ENCODE measurements at places on chromosomes 11 and 22.

DNA sequence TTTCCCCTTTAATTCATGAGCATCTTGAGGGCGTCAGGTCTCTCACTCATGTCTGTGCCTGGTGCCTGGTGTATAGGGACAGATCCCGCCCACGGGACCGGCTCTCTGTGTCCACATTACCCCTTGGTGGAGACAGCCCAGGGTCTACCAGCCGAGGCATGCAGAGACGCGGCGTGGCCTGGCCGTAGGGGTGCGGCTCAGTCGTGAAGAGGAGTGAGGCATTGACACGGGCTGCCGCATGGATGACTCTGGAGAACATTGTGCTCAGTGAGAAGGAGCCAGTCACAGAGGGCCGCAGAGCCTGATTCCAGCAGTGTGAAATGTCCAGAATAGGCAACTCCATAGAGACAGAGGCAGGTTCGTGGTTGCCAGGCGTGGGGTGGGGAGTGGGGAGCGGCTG lies 209.8 kb downstream of the TBC1D22A start:
- no peak for DNase-seq

DNA sequence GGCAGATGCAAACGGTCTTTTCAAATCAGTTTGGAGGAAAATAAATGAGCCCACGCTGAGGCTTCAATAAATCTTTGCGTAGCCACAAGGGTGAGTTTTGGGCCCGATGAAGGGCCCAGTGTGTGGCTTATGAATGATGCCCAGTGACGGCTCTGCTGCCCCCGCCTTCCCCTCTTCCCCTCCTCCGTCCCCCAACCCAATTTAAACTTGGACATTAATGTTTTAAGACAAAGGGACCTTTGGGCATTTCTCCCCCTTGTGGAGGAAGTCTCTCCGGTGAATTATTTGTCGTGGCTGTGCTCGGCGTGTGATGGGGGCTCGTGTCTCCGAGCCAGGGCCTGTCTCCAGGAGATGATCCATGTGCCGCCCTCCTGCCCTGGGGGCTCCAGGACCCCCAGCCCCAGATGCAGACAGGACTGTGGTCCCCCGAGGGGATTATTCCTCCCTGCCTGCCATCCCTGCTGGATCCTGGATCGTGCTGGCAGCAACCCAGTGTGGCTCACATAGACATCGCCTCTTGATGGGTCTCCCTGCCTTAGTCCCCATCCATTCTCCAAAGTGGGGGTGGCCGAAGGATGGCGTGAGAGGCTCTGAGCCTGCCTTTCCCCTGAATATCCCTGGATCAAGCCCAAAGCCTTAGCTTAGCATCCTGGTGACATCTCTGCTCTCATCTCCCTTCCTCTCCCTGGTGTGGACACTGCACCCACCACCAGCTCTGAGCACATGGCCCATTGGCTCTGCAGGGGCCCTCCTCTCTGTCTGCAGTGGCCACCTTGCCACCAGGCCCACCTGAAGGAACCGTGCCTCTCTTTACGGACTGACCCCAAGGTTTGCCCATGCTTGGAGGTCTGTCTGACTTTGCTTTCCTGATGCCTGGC lies 56.4 kb downstream of the SMIM38 start:
- no peak for DNase-seq

DNA sequence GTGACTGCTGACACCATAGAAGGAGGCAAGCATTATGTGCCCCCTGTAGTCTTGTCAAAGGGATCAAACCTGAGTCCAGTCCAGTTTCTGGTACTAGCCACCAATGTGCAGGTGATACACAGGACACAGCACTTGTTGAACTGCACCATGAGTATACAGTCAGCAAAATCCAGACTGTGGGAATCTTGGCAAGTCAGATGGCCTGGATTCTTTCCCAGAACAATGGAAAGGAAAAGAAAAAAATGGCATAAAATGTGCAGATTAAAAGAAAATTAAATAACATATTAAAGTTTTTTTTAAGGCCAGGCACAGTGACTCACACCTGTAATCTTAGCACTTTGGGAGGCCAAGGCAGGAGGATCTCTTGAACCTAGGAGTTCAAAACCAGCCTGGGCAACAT lies 16.8 kb downstream of the CRY2 start:
- no peak for DNase-seq

DNA sequence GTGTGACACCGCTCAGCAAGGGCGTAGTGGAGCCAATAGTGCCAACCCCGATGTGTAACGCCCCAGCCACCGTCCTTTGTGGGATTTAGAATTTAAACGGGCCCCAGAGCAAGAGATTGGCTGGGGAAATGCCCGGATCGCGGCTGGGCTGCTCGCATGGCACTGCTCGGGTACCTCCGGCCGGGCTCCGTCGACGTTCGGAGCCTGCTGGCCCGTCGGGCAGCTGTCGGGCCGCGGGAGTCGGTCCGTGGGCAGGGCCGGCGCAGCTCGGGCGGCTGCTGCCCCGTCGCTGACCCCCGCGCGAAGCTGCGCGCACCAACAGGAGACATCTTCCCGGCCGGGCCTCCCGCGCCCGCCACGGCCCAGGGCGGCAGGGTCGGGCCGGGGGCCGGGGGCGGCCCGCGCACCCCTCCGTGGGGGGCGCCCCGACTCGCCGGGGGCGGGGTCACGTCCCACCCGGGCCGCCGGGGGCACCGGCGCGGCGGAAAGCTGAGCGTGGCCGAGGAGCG lies 1.3 kb upstream of the KDM2A start:
- DNase-seq = no peak

DNA sequence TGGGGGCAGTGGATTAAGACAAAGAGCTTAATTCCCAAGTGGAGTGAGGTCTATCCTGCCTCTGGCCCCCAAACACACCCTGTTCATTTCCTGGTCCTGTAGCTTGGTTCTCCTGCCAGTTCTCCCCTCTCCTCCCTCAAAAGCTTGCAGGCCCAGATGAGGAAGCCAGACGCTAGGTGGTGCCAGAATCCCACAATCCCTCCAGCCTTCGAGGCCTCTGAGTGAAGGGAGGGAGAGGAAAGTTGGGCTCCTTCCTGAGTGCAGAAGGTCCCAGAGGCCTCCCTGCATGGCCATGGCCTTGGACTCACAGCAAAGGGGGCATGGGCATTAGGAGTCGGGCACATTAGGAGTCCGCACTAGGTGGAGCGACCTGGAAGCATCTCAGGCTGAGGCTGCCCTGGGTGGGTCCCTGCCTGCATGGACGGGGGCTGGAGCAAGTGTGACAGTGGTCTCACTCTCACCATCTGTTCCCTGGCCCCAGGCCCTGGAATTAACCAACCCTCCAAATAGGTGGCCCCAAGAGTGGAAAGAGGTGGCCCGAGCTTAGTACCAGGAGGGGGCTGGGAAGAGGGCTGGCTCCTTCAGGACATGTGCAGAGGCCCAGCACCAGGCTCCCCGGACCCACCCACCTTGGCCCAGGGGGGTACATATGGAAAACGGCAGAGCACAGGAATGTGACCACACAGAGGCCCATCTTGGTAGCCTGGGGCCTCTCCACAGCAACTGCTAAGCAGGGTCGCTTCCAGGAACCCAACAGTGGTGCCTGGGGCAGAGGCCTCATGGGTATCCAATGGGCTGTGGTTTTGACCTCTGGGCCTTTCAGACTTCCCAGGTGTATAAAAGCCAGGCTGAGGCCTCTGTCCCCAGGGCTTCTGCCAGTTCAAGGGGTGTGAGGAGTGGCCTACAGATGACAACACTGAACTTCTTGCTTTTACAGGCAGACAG lies 5.2 kb downstream of the FXYD2 start:
- DNase-seq = no peak

GRCh38 chr11:134654161-134654915 lies 242.3 kb upstream of the B3GAT1 start:
- DNase-seq = no peak

DNA sequence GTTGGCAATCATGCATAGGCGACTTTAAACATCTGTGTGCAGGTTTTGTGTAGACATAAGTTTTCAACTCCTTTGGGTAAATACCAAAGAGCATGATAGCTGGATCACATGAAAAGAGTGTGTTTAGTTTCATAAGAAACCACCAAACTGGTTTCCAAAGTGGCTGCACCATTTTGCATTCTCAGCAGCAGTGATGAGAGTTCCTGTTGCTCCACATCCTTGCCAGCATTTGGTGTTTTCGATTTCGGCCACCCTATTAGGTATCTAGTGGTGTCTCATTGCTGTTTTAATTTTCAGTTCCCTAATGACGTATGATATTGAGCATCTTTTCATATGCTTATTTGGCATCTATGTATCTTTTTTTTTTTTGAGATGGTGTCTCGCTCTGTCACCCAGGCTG lies 62.8 kb upstream of the CCND1 start:
- no peak for DNase-seq

DNA sequence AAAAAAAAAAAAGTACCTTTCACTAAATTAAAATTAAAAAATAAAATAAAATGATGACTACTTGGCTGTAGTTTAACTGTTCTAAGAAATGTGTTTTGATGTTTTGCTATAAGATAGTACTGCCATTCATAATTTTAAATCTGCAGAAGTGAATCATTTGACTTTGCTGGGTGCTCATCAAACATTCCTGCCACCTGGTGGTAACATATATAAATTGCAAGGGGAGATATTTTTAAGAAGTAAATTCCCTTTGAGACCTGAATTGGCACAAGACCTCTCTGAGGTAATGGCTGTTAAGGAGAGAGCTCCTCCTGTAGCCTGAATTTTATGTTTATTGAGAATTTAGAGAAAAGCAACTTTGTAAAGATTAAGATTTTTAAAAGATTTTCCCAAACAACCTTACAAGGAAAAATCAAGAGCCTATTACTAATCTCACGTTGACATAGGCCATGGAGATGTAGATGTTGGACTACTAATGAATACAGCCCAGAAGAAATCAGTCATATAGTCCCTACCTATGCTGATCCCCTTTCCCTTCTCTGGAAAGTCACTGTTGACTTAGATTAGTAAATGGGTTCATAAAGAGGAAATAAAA lies 11.9 kb upstream of the NARS2 start:
- DNase-seq = no peak

- peak; percentile 65 for DNase-seq
Measured at GRCh38 chr11:86669424-86669823, 3.0 kb downstream of the ME3 start.

- no peak for DNase-seq
Measured at GRCh38 chr11:134390706-134391569, 21.1 kb downstream of the B3GAT1 start.

- DNase-seq = no peak
Measured at GRCh38 chr11:1828542-1828941, 6.2 kb upstream of the SYT8 start.

GRCh38 chr22:45254789-45255278 lies 14.1 kb upstream of the KIAA0930 start:
- DNase-seq = no peak

GRCh38 chr11:69269388-69269787 lies 24.6 kb upstream of the MYEOV start:
- no peak for DNase-seq

- DNase-seq = no peak
Measured at GRCh38 chr11:116895048-116895757, 57.8 kb upstream of the APOA1 start.

DNA sequence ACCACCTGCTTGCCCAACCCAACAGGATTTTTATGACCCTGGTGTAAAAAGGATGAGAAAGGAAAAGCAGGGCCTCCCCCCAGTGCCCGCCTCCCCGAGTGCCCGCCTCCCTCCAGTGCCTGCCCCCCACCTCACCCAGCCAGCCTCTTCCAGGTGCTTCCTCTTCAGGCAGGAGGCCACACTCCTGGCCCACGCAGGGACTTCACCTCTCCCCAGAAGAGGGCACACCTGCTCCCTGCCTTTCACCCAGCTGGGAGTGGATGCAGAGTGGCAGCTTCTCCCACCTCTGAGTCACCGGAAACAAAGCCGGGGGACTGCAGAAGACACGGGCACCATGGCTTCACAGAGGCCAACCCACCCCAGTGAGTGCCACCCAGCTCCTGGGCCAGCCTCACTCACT lies 16.1 kb downstream of the CPT1A start:
- DNase-seq = no peak

GRCh38 chr11:31973172-31973571 lies 117.7 kb upstream of the RCN1 start:
- DNase-seq = no peak

GRCh38 chr11:132253469-132254264 lies 883.3 kb downstream of the NTM start:
- DNase-seq = no peak

DNA sequence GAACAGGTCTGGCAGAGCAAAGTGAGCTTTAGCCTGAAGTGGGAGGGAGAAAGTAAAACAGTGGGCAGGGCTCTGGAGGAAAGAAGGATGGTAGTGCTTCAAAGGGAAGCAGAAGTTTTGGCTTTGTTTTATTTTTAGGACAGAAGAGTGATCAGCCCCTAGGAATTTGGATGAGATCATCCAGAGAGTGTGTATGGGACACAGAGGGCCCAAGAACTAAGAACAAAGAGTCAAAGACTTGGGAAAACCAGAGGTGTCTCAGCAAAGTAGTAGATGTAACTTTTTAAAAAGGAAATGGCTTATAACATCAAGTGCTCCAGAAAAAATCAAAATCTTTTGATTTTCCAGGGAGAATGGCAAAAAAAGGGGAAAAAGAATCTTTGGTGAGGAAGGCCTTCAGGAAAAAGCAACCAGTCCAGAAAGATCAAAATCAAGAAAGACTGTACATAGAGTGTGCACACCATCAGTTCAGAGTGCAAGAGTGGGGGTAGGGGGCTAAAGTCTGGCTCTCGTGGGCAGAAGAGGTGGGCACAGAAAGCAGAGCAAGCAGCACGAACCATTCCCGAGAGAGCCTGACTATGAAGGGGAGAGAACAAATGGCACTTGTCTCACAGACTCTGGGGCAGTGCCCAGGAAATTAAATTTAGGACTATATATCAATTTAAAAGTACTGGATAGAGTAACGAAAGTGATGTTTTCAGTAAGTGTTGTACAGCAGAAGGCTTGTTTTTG lies 30.0 kb downstream of the MAPK1 start:
- DNase-seq = no peak

GRCh38 chr22:37196539-37197450 lies 8.7 kb upstream of the C1QTNF6 start:
- DNase-seq = peak; percentile 75

DNA sequence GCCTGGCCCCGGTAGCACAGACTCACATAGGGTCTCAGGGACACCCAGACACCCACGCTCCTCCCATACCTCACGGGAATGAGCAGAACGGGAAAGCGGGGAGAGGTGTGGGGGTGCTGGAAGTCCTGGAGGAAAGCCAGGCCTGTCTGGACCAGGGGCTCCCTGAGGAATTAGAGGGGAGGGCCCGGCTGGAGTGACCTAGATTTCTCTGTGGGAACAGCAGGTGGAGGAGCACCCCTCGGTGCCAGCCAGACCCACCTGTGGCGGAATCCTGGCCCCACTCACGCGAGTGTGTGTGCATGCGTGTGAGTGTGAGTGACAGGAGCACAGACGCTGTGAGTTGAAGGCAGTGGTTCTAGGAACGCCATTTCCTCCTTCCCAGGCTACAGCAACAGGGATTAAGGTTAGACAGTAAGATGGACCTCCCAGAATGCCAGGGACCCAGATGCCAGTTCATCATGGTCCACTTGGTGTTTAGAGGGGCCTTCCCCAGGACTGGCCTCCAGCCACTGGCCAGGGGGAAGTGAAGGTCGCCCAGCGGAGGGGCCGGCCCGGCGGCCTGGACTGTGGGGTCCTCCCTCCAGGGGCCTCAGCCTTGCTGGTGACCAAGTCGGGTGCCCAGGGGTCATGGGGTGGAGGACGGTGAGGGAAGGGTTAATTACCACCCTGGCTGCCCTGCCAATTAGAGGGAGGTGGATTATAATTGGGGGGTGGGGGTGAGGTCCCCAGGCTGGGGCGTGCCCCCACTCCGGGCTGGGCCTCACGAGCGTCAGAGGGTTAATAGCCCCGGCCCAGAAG lies 1.0 kb downstream of the PKP3 start:
- DNase-seq = no peak

- DNase-seq = no peak
Measured at GRCh38 chr11:8015753-8016239, 28.7 kb downstream of the EIF3F start.

GRCh38 chr22:28246397-28246796 lies 327.3 kb upstream of the PITPNB start:
- DNase-seq = no peak

GRCh38 chr22:29302402-29302680 lies 4.1 kb upstream of the GAS2L1 start:
- no peak for DNase-seq

Measured in retinal pigment epithelial cell (primary cell).